Stimulated activated CD4-positive, alpha-beta T cell treated with anti-CD3 and anti-CD28 coated beads, TNF-alpha, amount 100 ng/mL, for 48 hours (primary cell): ENCODE measurements at places on chromosomes 7 and 10.

DNA sequence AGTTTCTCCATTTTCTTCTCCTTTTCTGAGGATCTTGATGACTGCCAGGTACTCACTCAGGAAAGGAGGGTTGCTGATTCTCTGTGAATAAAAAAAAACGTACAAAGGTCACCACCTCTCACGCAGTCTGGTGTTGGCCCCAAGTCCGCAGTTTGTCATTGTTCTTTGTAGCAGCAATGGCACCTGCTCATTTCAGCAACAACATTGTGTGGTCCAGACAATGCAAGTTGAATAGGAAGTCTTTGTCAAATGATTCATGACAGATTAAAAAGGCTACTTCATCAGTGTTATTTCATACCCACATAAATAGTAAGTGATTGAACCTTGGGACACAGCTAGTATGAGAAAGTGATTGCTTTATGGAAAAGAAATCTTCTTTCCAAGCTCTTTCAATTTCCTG lies 653.5 kb upstream of the MGMT start:
- no peak for DNase-seq

- no peak for DNase-seq
Measured at GRCh38 chr7:43572516-43573049, 10.3 kb upstream of the STK17A start.

DNA sequence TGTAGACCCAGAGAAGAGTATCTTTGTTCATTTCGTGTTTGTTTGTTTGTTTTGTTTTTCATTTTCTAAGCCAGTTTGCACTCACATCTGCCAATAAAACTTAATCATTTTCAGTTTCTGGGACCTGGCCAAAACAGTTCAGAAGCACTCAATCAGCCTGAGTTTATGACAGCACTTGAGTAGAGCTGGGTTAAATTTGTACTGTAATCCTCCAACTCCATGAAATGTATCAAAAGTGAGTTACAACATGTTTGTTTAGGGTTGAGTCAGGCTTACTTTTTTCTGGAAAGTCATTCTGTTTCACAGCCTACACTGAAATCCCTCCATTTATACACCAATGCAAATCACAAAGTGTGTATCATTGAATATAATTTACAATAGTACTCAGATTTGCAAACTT lies 91.9 kb downstream of the ZWINT start:
- no peak for DNase-seq

GRCh38 chr10:50362547-50363125 lies 111.3 kb upstream of the ASAH2 start:
- DNase-seq: no peak

- DNase-seq: no peak
Measured at GRCh38 chr10:119219871-119220270, 12.5 kb downstream of the GRK5 start.
